ENCODE measurements at places on chromosomes 2 and 18.

DNA sequence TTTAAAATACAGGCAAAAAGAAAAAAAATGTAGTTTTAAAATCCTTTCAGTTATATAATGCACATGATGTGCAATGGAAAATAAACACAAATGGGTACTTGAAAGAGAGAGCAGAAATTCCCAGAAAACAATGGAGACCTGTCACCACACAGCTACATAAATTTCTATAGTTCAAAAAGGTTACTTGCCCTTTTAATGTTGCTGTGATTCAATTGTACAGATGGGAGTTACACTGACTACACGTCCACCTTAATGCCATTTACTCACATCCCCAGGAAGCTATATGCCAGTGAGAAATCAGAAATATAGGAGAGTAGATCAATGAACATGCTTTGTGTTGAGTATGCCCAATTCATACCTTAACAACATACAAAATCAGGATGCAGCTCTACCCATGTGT is 269.6 kb downstream of the ERBB4 start:
- no peak for DNase-seq

- DNase-seq, result no peak
Observed at GRCh38 chr2:216418981-216419380, 6.7 kb downstream of the SMARCAL1 start.

GRCh38 chr2:121336528-121337294 is 51.7 kb upstream of the TFCP2L1 start:
- DNase-seq, result no peak

GRCh38 chr2:6222296-6222695 is 530.1 kb downstream of the SOX11 start:
- DNase-seq, result no peak
